Skeletal muscle cell (primary cell): ENCODE measurements at places on chromosomes 2 and 18.

GRCh38 chr2:230847883-230848388 lies 16.8 kb upstream of the ITM2C start:
- peak; percentile 41 for DNase-seq

DNA sequence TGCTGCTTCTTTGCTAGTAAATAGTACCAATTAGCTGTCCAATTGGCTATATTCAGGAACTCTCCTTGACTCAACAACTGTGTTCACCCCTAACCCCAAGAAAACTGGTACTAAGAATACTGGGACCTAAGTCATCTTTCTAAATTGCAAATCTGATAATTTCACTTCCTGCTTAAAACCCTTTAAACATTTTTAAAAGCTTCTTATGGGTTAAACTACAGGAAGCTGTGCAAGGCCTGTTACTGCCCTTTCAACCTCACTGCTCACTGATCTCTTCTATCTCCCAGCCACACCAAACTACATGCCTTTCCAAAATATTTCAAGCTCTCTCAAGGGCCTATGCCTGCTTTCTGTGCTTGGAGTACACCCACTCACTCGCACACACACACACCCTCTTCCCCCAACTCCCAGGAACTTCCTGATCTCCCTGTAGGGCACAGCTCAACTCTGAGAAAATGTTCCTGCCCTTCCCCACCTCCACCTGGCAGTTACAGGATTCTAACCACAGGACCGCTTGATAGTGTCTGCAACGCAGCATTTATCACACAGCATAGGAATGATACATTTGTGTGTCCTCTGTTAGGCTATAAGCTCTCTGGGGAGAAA lies 6.7 kb downstream of the LMAN1 start:
- DNase-seq: no peak

DNA sequence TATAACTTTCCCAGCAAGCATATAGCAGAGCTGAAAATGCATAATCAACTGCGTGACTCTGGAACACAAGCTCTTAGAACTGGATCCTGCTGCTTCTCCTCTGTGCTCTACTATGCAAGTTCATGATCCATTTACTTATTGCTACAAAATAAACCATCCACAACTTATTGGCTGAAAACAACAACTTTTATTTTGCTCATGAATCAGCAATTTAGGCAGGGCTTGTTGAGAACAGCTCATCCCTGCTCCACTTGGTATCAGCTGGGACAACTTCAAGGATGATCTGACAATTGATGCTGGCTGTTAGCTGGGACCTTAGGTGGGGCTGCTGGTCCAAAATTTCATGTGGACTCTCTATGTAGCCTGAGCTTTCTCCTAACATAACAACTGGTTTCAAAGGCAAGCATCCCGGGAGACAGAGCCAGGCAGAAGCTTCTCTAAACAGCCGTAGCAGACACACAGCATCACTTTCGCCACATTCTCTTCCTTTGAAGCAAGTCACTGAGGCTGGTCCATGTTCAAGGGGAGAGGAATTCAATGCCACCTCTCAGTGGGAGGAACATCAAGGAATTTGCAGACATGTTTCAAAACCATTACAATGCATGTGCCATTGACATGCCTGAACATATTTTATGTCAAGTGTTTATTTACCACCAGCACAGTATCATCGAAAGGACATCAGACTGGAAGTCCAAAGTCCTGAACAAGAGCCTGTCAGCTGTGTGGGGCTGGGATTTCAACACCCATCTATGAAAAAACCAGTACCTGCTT lies 153.1 kb upstream of the PKDCC start:
- DNase-seq: no peak

- DNase-seq: no peak
Observed at GRCh38 chr2:186534406-186534805, 48.3 kb downstream of the ZC3H15 start.

DNA sequence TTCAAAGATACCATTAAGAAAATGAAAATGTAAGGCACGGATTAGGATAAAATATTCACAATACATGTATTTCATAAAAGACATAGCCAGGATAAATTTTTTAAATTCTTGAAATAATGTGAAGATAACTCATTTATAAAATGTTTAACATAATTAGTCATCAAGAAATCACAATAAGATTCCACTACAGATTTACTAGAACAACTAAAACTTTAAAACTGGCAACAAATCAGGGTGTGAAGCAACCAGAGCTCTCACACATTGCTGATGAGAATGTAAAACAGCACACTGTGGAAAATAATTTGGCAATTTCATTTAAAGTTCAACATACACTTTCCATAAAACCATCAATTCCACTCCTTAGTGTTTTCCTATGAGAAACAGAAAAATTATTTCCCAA lies 89.6 kb upstream of the UBE2E3 start:
- DNase-seq: no peak

DNA sequence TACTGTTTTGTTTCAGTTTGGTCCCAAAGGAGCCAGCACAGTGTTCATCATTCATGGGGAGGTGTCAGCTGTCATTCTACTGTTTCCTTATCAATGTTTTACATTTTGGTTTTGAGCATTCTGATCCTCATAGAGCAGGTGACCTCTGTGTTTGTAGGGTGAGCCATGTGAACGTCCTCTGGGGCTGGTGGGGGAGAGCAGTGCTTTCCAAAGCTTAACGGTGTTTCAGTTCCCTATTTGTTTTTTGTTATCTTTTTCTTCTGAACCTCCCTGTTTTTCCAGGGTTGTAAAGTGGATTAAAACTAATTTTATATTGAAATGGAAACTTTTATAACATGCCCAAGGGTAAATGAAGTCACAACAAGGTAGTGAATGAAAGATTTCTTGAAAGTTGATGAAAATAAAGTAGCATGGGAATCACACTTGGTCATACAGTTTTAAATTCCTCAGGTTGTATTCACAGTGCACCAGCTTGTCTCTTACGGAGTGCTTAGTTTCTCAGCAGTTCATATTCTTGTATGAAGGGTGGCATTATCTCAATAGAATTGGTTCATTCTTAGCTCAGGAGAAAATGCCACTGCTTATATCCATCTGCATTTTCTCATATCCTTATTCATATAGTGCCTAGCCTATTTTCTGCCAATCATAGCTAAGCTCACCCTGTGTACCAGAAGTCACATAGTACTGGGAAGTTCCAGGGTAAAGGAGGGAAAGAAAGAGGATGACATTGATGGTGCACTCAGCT lies 54.5 kb downstream of the MAP4K4 start:
- DNase-seq: no peak

DNA sequence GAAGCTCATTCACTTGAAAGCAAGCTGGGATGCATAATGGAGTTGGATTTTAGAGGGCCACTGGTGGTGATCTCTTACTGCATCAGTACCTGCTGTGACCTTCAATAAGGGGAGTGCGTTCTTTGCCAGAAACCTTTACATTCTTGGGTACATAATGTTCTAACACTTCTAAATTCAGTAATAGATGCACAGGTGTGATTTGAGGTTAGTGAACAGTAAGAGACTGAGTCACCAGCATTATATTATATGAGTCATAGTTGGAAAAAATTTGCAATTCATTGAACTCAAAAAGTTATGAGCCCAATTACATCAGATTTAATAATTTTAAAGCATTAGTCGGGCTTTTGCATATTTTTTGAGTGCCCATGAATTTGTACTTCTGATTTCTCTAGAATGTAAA lies 803.3 kb downstream of the ADCYAP1 start:
- no peak for DNase-seq

- DNase-seq: no peak
Observed at GRCh38 chr2:71071681-71072398, 3.4 kb downstream of the NAGK start.

GRCh38 chr2:122179492-122180165 lies 424.2 kb downstream of the TSN start:
- DNase-seq: no peak

DNA sequence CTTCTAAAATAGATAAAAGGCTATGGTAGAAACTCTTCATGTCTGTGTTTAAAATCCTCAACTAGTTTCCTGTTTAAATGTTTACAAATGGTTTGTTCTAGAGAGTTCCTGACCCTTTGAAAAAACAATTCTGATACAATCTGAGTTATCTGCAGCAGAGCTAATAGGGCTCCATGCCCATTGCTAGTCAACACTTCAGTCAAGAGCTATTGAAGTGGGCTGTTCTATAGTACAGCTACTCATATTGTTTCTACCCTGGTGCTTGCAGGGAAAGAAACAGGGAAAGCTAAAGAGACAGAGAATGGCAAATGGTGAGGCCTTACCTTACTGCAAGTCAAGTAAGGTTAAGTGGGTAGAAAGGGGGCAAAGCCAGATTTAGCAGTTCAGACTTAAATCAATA lies 112.3 kb upstream of the CAVIN2 start:
- DNase-seq: no peak

DNA sequence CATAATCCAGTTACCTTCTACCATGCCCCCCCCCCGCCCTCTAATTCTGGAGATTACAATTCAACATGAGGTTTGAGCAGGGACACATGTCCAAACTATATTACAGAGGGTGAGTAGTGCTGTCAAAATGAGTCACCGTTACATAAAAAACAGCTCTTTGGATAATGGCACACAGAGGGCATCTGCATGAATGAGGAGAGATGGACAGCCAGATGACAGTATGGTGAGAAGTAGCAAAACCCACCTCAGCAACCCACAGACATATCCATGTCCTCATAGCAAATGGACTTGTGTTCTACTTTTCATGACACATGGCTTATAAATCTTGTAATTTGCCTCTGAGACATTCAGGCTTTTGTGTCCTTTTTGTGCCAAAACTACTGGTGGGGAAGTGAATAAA lies 132.0 kb downstream of the EML6 start:
- no peak for DNase-seq

GRCh38 chr2:1600191-1601066 lies 143.9 kb downstream of the PXDN start:
- DNase-seq: no peak

DNA sequence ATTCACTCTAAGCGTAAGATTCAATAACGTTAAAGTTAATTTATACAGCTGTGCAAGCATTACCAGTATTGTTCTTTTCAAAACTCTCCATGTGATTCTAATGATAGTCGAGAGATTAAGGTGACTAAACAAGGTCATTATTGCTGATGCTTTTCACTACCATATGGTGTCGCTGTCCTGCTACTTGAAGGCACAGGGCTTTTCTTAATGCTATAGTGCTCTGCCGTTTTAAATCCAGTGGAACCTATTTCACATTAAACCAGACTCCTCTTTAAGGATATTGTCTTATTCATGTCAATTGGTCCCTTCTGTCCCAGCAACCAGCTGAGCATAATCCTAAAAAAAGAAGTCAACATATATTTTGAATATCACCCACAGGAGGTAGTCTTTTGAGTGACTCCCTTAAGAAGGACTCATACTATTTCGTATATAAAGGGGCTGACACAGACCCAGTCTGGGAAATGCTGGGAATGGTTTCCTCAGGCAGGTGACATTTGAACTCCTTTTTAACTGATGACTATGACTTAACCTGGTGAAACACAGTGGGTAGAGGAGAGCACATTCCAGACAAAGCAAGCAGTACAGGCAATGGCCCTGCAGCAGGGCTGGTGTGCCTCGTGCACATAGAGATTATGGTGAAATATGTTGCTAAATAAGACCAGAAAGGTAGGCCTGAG lies 53.9 kb upstream of the CYTIP start:
- no peak for DNase-seq

DNA sequence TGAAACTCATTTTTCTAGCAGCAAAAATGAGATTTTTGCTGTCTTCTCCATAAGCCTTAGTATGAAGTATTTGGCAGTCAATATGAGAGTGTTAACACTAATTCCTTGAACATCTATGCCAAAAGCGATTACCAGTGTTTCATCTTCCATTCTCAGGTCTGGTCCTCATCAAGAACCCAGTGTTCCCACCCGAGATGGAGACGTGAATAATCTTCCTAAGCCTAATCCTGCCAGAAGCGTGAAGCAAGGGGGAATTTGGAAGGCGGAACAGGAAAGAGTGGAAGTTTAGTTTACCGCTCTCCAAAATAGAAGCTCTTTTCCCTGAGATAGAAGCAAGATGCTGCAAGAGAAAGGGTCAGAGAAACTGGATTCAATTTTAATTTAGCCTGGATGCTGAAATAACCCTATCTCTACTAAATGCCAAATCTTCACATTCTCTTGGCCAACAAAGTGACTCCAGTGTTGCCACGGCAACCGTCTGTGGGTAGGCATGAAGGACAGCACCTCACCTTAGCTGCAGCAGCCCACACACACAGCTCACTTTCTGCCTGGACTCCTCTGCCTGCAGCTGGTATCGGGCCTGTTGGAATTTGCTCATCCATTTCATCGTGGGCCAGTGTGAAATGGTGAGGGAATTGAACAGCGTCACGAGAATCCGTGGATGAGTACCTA lies 711.1 kb downstream of the CBLN2 start:
- no peak for DNase-seq

DNA sequence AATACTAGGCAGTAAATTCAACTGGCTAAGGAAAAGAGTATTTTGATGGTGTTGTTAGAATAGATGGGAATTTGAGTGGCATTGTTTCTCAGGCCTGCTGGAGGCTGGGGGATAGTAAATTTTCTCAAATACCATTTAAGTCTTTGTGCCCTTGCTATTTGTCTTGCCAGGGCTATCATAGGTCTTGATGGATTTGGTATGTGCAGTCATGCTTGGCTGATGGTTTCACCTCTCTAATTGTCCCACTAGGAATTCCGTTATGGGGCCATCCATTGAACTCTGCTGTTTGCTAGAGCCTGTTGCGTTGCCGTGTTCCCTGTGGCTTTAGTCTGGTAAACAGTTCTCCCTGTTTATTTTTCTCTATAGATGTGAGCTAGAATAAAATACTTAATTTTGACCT lies 438.1 kb upstream of the FAM98A start:
- no peak for DNase-seq

DNA sequence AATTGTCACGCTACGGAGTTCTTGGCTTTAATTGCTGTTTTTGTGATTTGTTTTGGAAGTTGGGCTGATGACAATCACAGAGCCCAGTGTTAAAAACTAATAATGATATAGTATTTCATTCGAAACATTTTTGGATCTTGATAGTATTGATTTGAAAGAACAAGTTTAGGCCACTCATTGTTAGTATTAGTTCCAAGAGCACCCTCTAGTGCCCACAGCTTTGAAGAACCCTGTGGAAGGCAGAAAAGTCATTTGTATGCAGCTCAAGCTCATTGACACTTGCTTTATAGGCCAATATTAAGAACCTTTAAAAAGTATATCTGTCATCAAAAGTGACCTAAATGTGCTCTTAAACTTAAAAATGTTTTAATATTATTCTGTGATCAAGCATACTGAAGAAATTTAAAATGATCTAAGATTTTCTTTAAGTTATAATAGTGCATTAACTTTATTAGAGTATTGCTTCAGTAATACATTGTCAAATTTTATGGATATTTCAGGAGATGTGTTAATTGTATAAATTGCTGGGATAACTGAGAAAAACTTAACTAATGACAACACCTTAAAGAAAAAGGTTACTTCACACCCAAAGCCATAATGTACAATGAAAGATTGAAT lies 191.0 kb downstream of the GRB14 start:
- DNase-seq: no peak
